T1000 (cell line): ENCODE measurements at places on chromosomes 13 and 19.

GRCh38 chr13:21061029-21061763 lies at the start of gene LATS2:
LATS2 (minus strand) TSS chr13:21061586; CDS start chr13:21046026, 15,560 bp downstream.
- DNase-seq: peak; percentile 97

GRCh38 chr13:26679411-26680122 lies 81.0 kb downstream of the GPR12 start:
- DNase-seq: no peak

DNA sequence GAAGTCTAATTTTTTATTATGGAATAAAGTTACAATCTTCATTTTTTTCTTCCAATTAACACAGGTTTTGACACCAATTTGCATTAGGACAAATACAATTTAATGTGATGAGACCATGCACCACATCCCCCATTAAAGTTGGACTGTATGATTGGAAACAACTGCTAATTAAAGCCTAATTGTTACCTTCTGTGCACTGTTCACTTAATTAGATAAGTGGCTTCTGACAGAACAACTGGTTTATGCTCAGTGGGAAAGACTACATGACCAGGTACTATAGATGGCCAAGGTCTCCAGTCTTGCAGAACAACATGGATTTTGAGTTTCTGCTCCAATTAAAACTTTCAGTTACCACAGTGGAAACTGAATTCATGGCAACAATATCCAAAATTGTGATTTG lies 198.1 kb downstream of the FGF14 start:
- DNase-seq: no peak

DNA sequence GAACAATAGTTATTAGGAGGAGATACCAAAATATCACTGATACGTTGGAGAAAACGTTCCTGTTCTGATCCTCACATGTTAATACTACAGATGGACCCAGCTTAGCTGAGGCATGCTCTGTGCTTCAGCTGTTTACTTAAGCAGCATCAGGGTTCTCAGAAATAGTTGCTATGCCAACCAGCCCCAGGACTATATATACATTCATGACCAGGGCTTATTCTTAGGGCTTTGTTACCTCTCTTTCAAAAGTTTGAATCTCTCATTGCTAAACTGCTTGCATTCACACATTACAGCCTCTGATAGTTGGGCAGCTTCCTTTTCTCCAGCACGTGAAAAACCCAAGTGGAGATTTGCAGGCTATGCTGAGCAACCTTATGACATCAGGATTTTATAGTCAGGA lies 800.4 kb downstream of the DIAPH3 start:
- DNase-seq: no peak

DNA sequence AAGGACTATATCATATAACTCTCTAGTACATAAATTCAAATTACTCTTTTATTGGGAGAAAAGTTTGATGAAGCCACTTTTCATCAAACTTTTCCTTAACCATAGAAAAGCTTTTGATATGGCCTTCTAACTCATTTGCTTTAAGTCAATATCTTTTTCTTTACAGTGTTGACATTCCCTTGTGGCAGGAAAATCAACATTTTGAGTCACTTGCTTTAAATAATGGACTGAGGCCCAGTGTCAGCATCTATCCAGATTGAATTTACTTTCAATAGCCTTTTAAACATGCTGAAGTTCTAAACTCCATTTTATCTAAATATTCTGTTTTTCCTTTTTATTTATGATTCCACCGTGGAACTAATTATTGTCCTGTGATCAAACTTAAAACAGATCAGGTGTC lies 62.7 kb downstream of the PCDH9 start:
- no peak for DNase-seq

GRCh38 chr19:14580623-14581237 lies 2.2 kb upstream of the CLEC17A start:
- DNase-seq: no peak

- DNase-seq: no peak
Observed at GRCh38 chr13:77423296-77423695, 96.4 kb upstream of the MYCBP2 start.

GRCh38 chr13:35354285-35354684 lies 122.2 kb downstream of the MAB21L1 start:
- DNase-seq: no peak

DNA sequence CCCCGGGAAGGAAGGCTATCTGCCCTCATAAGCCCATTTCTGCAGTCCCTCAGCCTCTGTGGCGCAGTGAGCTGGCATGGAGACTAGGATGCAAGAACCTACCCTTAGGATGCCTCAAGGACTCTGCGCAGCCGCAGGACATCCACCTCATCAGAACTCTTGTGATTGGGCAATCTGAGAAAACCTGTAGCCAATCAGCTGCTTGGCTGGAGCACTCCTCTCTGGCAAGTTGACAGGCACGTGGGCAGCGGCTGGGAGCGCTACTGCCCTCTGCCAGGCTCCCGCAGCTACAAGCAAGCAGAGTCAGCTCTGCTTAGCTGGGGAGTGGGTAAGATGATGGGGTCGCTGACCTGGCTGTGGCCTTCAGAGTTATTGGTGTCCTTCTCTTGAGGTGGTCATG lies 1.5 kb upstream of the ECSIT start:
- DNase-seq: peak; percentile 44

- no peak for DNase-seq
Observed at GRCh38 chr13:111925146-111925875, 141.6 kb upstream of the SOX1 start.
